ENCODE measurements at places on chromosomes 16 and 17. TPM values are rescaled to one million over a fixed set of nuclear protein-coding genes. Genes with fewer than 3 reads are reported as not detected.
A peak's percentile ranks its signal among the peaks of the same experiment; 100 is the strongest.

The ITGAD gene
- not detected for total RNA-seq

The PDILT gene
- total RNA-seq: not detected

The HLF gene
- 0.55 TPM for total RNA-seq

The FUS gene
- total RNA-seq: 429 TPM

The KCTD5 gene
- total RNA-seq: 22.8 TPM

The ZNF830 gene
- total RNA-seq: 35.4 TPM

The TMEM100 gene
- total RNA-seq: 0.35 TPM

The CFAP97D1 gene
- not detected for total RNA-seq

The FAHD1 gene
- 9.7 TPM for total RNA-seq

The TBX6 gene
- total RNA-seq: 2.0 TPM

The KRT222 gene
- total RNA-seq: not detected

GRCh38 chr17:77473615-77474226 lies 333.0 kb downstream of the SEC14L1 start:
- H3K27ac ChIP-seq: peak overlapping the region; percentile 65
- H3K4me1 ChIP-seq: peaks cover 100% of the 10 kb centered on the region
- no peak overlapping the region for H3K4me3 ChIP-seq
- H3K27me3 ChIP-seq: no peaks in the 10 kb centered on the region
- H3K36me3 ChIP-seq: peaks cover 6% of the 10 kb centered on the region

DNA sequence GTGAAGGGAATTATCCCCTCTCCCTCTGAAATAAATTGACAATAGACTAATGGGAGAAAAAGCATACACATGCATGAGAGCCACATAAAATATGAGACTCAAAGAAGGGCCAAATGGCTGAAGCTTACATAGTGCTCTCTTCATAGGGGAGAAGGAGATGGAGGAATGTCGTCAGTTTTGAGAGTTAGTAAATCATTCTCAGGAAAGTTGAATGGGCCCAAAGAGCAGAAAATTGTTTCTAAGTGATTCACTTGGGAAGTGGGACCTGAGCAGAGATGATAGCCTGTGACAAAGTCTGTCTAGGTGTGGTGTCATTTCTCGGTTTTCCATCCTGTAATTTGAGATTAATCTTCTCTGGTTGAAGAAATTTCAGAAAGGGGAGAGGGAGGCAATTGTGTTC lies 35.0 kb downstream of the BCAS3 start:
- DNase-seq: no peak
- H3K4me3 ChIP-seq: no peak overlapping the region
- no peaks in the 10 kb centered on the region for H3K27me3 ChIP-seq
- no peaks in the 10 kb centered on the region for H3K4me1 ChIP-seq
- no peak overlapping the region for H3K27ac ChIP-seq
- H3K36me3 ChIP-seq: peaks cover 17% of the 10 kb centered on the region

- no peak for DNase-seq
- no peaks in the 10 kb centered on the region for H3K36me3 ChIP-seq
- no peak overlapping the region for H3K4me3 ChIP-seq
Observed at GRCh38 chr17:55659661-55660060, 63.0 kb downstream of the TMEM100 start.

DNA sequence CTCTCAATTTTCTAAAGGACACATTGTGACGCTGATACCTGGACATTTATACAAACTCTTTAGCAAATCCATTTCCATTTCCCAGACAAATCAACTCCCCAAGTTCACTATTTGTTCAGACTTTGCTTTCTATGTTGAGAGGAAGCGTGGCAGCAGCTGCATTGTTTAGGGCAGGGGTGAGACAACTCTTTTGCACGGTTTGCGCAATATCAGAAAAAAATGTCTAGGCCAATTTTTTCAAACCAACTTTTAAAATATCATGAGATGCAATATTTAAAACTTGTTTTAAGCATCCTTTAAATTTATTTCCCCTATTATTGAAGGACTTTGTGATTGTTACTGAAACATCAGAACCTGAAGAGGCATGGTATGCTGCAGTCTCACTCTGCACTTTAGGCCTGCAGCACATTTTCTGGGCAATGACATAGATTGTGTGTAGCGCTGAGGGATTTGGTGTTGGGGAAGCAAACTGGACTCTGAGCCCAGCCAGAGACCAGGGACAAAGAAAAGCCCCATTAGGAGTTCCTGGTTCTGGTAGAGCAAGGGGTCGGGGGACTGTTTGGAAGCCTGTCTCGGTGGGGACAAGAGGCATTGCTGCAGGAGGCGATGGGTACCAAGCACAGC lies 6.4 kb upstream of the CCDC182 start:
- no peaks in the 10 kb centered on the region for H3K4me1 ChIP-seq
- H3K27ac ChIP-seq: no peak overlapping the region
- no peak for DNase-seq

- no peaks in the 10 kb centered on the region for H3K27me3 ChIP-seq
- H3K27ac ChIP-seq: no peak overlapping the region
- no peaks in the 10 kb centered on the region for H3K4me1 ChIP-seq
- H3K36me3 ChIP-seq: no peaks in the 10 kb centered on the region
Observed at GRCh38 chr17:68749349-68750207, 148.4 kb upstream of the FAM20A start.

- H3K4me1 ChIP-seq: no peaks in the 10 kb centered on the region
- no peak for DNase-seq
- no peak overlapping the region for H3K4me3 ChIP-seq
- H3K27me3 ChIP-seq: no peaks in the 10 kb centered on the region
Observed at GRCh38 chr16:26334218-26335111, 642.7 kb downstream of the HS3ST4 start.

DNA sequence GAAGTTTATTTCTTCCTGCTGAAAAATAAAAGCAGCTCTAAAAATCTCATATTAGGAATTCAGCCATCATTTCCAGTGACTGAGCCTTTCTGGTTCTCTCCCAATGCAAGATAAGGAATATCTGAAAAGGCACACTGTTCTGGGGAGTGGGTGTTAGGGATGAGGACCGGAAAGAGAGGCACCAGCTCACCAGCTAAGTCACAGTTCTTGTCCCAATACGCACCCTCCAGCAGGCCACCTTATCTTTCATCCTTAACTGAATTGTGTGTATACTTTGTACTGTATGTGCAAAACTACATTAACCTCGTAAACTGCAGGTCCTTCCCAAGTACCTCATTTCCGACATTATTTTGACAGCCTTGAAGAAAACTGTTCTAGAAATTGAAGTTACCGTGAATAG lies 11.0 kb downstream of the AMFR start:
- peaks cover 12% of the 10 kb centered on the region for H3K36me3 ChIP-seq
- no peak overlapping the region for H3K4me3 ChIP-seq
- no peak overlapping the region for H3K27ac ChIP-seq
- H3K27me3 ChIP-seq: no peaks in the 10 kb centered on the region
- DNase-seq: no peak
- no peaks in the 10 kb centered on the region for H3K4me1 ChIP-seq

DNA sequence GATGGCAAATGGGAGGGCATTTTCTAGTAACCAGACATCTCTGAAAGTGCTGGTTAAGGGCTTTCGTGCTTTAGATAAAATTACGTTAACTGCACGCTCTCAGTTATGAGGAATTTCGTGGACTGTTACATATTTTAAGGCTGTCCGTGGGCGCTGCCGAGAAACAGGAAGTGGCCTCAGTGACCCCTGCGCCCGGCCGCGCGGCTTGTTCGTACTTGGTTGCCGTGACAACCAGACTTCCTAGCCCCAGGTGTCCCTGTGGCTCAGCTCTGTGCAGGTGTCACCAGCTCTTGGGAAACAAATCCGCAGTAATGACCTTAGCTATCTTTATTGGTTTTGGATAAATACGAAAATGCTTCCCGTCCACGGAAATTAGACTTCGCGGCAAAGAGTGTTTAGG lies 52.7 kb downstream of the LMF1 start:
- H3K4me3 ChIP-seq: no peak overlapping the region
- H3K27me3 ChIP-seq: no peaks in the 10 kb centered on the region
- DNase-seq: no peak
- no peaks in the 10 kb centered on the region for H3K4me1 ChIP-seq
- no peak overlapping the region for H3K27ac ChIP-seq

- H3K27me3 ChIP-seq: no peaks in the 10 kb centered on the region
- peaks cover 90% of the 10 kb centered on the region for H3K36me3 ChIP-seq
- no peak overlapping the region for H3K27ac ChIP-seq
- no peaks in the 10 kb centered on the region for H3K4me1 ChIP-seq
- H3K4me3 ChIP-seq: no peak overlapping the region
Observed at GRCh38 chr16:8916541-8917225, 34.5 kb downstream of the LITAFD start.

- H3K4me3 ChIP-seq: peak overlapping the region; percentile 95
- peaks cover 76% of the 10 kb centered on the region for H3K4me1 ChIP-seq
- no peak for DNase-seq
- peak overlapping the region; percentile 80 for H3K27ac ChIP-seq
- peaks cover 8% of the 10 kb centered on the region for H3K36me3 ChIP-seq
Observed at GRCh38 chr16:50267651-50268050, 1.3 kb downstream of the ADCY7 start.

DNA sequence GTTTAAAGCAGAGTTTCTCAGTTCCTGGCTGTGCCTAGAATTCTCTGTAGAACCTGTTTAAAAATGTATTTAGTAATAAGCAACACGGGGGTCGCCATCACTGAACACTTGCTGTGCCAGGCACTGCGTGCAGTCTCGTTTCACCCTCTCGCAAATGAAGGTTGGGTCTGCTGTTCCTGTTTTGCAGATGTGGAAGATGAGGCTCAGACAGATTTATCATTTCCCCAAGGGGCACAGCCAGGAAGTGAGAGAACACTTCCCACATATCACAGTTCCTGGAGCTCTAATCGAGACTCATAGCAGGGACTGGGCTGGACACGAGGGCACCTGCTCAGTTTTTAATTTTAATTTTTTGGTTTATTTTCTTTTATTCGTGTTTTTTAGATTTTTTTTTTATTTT lies 122.7 kb downstream of the ABCC6 start:
- no peaks in the 10 kb centered on the region for H3K4me1 ChIP-seq
- H3K36me3 ChIP-seq: peaks cover 7% of the 10 kb centered on the region
- H3K27me3 ChIP-seq: no peaks in the 10 kb centered on the region
- H3K27ac ChIP-seq: no peak overlapping the region

GRCh38 chr16:67459066-67459860 lies 21.7 kb downstream of the ATP6V0D1 start:
- DNase-seq: no peak
- H3K4me1 ChIP-seq: no peaks in the 10 kb centered on the region
- no peak overlapping the region for H3K27ac ChIP-seq
- H3K4me3 ChIP-seq: no peak overlapping the region
- peaks cover 3% of the 10 kb centered on the region for H3K36me3 ChIP-seq

- H3K27me3 ChIP-seq: peaks cover 30% of the 10 kb centered on the region
- DNase-seq: no peak
- no peaks in the 10 kb centered on the region for H3K36me3 ChIP-seq
- no peak overlapping the region for H3K4me3 ChIP-seq
- H3K27ac ChIP-seq: no peak overlapping the region
Observed at GRCh38 chr16:85389679-85390470, 223.2 kb upstream of the GSE1 start.

GRCh38 chr17:81866440-81867169 lies 4.5 kb downstream of the ARHGDIA start:
- DNase-seq: no peak
- H3K36me3 ChIP-seq: peaks cover 15% of the 10 kb centered on the region
- peak overlapping the region; percentile 48 for H3K27ac ChIP-seq
- H3K27me3 ChIP-seq: no peaks in the 10 kb centered on the region
- H3K4me3 ChIP-seq: no peak overlapping the region

DNA sequence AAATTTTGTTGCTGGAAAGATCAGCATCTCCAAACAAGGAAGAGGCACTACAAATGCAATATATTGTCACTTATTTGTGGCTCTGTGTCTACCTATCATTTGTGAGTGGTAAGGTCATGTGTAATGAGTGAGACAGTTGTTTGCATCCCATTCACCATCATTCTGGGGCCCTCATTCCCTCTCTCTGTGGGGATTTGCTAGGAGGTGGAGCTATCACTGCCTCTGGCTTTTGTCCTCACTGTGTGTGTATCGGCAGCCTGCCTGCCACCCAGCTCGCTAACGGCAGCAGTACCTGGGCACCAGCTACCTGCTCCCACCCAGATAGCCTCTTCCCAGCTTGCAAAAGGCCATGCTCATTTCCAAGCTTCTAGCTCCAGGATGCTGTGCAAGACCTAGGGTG lies 379.2 kb upstream of the ZFHX3 start:
- H3K4me1 ChIP-seq: no peaks in the 10 kb centered on the region
- H3K4me3 ChIP-seq: no peak overlapping the region
- no peaks in the 10 kb centered on the region for H3K36me3 ChIP-seq
- H3K27ac ChIP-seq: no peak overlapping the region

- no peak overlapping the region for H3K27ac ChIP-seq
- H3K36me3 ChIP-seq: no peaks in the 10 kb centered on the region
- DNase-seq: no peak
Observed at GRCh38 chr16:75256696-75257343, 5.4 kb upstream of the BCAR1 start.

DNA sequence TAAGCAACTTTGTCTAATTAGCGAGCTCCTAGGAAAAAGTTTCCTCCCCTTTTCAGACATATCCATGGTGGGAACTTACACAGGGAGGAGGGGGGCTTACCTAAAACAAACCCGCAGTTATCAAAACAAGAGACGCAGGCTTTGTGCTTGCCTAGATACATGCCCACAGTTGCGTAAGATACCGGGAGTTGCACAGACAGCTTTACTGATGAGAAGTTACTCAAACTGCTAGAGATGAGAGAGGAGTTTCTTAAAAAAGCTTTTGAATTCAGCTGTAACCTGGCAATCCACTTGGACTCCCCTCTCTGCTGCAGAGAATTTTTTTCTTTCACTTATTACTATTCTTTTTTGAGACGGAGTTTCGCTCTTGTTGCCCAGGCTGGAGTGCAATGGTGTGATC lies 6.8 kb upstream of the ZP2 start:
- peaks cover 9% of the 10 kb centered on the region for H3K27me3 ChIP-seq
- H3K4me1 ChIP-seq: no peaks in the 10 kb centered on the region
- no peak overlapping the region for H3K27ac ChIP-seq
- DNase-seq: no peak

DNA sequence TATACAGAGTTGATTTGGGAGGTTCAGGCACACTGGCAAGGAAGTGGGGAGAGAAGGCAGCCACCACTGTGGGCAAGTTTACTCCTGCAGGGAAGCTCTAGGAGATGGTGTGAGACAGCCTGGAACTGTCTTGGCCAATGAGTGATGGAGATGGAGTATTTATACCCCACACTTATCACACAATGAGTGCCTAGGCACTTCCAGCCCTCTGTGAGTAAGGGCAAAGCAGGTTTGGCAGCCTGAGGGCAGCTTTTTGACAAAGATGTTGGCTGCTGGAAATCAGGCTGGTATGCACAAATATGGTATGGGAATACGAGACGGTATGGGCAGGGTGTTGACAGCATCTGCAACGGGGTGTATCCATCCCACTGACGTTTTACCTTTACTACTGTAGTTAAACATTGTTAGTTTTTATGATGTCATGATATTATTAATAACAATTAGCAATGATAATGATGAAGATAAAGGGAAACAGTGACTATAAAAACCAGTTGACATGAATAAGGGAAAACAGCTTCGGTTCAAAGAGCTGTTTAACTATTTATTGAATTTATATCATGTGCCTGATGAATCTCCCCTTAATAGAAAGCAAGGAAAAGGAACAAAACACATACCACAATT lies 149.9 kb downstream of the CDK5R1 start:
- no peak overlapping the region for H3K27ac ChIP-seq
- H3K4me3 ChIP-seq: no peak overlapping the region
- no peak for DNase-seq
- no peaks in the 10 kb centered on the region for H3K36me3 ChIP-seq
- no peaks in the 10 kb centered on the region for H3K4me1 ChIP-seq
